Osteoblast (primary cell): ENCODE measurements at places on chromosomes 2 and 18. TPM values are rescaled to one million over a fixed set of nuclear protein-coding genes. Genes with fewer than 3 reads are reported as not detected.

GRCh38 chr2:71849607-71850305, 297.9 kb downstream of the CYP26B1 start:
- DNase-seq = no peak

GRCh38 chr2:166614029-166614428, 120.0 kb upstream of the SCN7A start:
- DNase-seq = no peak

The PDE1A gene
- total RNA-seq = 42.0 and 69.2 TPM in 2 replicates

- DNase-seq = no peak
These were observed 33.2 kb downstream of the ZNF236 start for GRCh38 chr18:76855594-76855993.

GRCh38 chr2:84912984-84913383, 7.5 kb downstream of the TMSB10 start:
- DNase-seq = no peak

GRCh38 chr2:55454121-55454520, 34.5 kb upstream of the CCDC88A start:
- DNase-seq = no peak

- DNase-seq = no peak
These were observed 350.3 kb downstream of the LRATD1 start for GRCh38 chr2:14982790-14983189.
